8988T (cell line): ENCODE measurements at places on chromosomes 2 and 18.

DNA sequence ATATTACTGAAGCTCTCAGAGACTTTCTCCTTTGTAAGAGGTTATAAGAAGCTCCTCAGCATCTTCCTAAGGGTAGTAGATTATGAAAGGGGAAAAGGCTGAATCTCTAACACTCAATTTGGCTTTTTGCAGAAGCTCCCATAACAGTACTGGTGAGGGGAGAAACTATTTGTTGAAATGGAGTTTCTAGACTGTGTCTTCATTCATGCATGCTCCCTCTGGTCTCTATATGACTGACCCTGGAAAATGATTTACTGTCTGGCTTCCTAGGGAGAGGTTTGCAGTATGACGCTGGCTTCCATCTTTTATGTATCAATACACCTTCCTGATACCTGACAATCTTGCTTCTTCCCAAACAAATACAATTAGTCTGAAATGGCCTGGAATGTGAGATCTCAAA, 63.9 kb downstream of the LDAH start:
- DNase-seq, result no peak

DNA sequence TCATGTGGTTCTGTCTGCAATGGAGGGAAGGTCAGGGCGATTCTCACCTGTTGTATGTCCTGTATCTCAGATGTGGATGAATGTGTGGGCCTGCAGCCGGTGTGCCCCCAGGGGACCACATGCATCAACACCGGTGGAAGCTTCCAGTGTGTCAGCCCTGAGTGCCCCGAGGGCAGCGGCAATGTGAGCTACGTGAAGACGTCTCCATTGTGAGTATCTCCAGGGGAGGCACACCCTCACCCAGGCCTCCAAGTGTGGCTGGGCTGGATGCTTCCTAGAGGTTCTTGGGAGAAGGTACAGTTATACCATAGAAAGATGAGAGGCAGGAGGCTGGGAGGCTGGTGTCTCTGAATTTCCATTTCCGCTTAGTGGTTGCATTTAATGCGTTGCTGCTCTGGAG, 46.9 kb downstream of the FBLN7 start:
- DNase-seq, result no peak

DNA sequence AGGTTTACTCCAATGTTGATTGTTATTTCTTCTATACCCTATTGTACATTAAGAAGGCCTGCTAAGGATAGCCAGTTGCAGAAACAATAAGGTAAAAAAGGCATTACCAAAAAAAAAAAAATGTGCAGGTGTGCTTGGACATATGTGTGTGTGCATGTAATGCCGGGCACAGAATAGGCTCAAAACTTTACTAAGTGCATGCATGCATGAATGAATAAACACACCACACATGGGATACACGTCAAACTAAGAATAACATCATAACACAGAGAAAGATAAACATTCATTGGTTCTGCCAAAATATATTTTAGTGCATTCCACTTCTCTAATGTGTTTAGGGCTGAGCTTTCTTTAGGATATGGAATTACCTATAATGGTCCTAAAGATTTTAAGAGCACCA, 298.2 kb downstream of the TCF4 start:
- no peak for DNase-seq

DNA sequence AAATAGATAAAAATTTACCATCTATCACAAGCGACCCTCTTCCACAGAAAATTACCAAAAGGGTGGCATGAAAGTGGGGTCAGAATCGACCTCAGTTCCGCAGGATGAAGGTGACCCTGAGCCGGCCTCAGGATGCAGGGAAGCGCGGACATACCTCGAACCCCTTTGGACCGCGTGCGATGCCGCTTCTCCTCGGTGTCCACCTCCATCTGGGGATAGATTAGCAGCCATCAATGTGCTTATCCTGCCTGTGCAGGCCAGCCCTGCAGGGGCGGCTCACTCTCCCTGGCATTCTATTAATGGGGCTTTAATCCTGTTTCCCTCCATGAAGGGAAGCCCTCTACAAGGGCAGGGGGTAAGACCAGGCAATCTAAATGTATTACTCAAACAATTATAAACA, 235.3 kb upstream of the PXDN start:
- DNase-seq, result no peak

DNA sequence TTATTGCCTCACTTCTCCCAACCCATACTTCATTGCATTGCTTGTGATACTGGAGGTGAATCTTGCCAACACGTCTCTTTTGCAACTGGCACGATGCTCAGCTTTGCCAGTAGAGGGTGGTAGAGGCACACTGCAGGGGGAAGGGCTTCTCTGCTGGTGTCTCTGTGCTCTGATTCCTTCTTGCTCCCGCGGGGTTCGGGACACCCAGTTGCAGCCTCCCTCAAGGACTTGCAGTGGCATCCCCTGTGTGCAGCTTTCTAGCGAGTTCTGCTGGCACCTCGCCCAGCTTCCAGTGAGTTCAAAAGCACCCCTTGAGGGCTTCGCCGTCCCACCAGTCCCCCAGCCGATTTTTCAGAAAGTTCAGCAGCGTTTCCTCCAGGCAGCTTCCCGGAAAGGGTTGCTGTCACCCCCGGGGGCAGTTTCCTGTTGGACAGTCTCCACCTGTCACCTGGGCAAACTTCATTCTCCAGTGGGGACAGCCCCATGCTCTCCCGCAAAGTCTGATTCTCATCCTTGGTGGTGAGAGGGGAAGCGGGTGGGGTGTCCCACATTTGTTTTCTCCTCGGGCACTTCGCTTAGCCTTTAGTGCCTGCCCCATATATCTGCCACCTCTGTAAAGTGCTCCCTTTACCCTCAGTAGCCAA, 35.4 kb upstream of the EN1 start:
- DNase-seq, result no peak

GRCh38 chr2:72625366-72625765, 200.5 kb downstream of the EXOC6B start:
- no peak for DNase-seq

DNA sequence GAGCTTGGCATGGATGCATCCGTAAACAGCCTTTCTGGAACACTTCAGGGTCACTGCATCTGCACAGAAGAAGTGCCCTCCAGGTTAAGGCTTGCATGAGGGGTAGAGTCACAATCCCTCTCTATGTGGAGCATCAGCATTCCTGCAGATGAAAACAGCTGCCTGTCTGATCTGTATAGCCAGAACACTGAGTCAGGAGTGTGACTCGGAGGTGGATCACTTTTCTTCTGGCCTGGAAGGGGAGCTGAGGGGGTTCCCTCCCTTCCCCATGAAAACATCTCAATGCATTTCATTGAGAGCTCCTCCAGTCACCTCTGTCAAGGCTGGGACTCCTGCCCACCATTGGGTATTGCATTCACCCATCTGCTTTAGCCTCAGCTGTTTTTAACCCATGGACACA, 72.5 kb upstream of the SERPINE2 start:
- no peak for DNase-seq

DNA sequence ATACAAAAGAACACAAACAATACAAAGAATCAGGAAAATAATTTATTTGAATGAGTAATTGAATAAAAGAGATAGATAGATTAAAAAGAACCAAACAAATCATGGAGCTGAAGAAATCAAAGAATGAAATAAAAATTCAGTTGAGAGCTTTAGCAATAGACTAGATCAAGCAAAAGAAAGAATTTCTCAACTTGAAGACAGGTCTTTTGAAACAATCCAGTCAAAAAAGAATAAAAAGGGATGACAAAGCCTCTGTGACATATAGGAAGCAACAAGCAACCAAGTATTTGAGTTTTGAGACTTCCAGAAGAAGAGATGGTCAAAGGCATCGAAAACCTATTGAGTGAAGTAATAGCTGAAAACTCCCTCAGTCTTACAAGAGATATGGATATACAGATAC, 108.8 kb downstream of the FAM117B start:
- DNase-seq, result no peak

DNA sequence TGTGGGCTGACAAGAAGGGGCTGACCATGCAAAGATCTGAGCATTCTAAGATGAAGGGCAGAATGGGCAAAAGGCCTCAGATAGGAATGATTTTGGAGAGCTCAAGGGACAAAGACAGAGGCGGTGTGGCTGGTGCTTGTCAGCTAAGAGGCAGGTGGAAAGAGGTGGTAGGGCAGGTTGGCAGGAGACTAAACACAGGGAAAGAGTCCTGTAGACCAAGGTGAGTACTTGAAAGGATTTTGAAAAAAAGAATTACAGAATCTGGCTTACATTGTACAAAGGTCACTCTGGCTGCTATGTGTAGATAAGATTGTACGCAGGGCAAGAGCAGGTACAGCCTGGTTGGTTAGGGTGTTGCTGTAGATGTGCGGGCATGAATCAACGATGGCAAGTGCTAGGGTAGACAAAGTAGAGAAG, 50.6 kb downstream of the STK39 start:
- no peak for DNase-seq

- DNase-seq, result no peak
Measured at GRCh38 chr2:10449486-10449831, 1.3 kb upstream of the ODC1 start.

DNA sequence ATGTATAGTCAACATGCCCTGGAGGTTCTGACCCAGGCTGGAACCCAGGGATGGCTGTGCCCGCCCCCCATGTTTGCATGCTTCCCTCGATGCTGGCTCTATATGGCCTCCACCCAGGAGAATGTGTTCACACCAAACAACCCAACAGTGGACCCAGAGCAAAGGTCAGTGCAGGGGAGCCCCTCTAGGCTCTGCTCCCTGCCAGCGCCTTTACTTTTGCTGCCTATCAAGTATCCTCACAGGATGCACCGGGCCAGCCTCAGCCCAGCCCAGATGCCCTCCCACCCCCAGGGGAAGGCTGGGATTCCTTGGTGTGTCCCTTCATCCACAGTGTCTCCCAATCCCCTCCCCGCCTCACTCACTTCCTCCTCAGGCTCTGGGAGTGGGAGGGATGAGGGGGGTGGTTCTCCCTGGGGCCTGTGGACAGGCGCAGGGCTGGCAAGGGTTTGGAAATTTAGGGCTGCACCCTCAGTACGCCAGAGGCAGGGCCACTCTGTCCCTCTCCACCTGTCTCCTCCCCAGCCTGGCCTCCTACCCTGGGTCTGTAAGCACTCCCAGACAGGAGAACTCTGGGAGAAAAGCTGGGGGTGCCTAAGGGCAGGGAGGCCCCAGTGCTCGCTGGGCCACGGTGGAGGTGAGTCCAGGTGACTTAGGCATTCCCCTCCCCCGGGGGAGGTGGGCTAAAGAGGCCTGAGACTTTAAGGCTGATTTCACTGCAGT, 2.3 kb downstream of the ATP6V1B1 start:
- no peak for DNase-seq

GRCh38 chr2:47569658-47570475, 166.9 kb downstream of the MSH2 start:
- peak; percentile 30 for DNase-seq

GRCh38 chr2:133416736-133417135, 151.5 kb downstream of the NCKAP5 start:
- DNase-seq, result no peak

DNA sequence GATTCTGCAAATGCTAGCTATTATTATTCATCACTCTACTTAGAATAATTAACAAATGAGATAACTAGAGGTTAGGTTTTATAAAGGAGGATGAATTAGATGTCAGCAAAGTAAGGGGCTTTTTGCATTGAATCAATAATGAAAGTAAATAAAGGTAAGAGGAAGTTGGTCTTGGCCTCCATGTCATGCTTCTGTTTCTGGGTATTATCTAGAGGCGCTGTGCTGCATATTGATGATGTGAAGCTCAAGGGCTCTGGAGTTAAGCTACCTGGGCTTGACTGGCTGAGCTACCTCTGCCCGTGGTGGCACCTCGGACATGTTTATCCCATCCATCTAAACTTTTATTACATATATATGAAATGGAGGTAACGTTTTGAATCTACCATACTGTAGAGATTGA, 350.9 kb downstream of the PARD3B start:
- DNase-seq, result no peak

DNA sequence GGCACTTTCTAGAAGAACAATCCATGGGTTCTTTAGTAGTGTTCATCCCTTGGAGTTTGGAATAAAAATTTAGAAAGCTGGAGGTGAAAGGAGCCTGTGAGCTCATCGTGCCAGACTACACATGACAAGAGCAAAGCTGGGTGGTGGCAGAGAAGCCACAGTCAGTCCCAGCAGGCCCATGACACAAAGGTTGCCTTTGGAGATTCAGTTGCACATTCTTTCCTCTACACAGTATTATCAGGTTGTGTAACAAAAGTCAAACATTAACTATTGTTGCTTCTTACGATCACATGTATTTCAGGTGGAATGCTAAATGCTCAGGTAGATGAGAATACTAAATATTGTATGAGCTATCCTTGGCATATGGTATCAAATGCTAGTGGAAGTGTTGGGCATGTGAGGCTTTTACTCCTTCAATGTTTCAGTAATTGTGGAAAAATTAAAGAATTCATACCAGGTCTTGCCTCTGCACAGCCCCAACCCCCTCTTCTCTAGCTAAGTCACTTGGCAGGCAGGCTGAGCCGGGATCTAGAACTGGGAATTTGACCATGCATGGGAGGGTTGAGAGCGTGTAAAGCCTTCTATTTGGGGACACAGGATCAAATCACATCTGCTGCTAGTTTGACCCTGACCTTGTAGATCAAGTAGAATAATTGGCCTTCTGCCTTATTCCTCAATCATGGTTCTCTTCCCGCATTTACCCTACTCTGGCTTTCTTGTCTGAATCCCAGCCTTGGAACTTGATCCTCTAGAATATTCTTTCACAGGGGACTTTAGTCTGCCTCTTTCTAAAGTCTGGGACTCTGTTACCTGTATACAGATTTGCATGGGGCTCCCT, 230.9 kb downstream of the GCA start:
- DNase-seq, result no peak
